Endothelial cell of coronary artery (primary cell): ENCODE measurements at places on chromosomes 2 and 18. TPM values are rescaled to one million over a fixed set of nuclear protein-coding genes. Genes with fewer than 3 reads are reported as not detected.

The PARD6G gene
- 0.75 and 1.3 TPM in 2 replicates for total RNA-seq

The RGPD4 gene
- total RNA-seq = not detected in 2 replicates

The RAB11FIP5 gene
- 34.2 and 39.9 TPM in 2 replicates for total RNA-seq

The NTSR2 gene
- not detected in 2 replicates for total RNA-seq

The ATOH8 gene
- 3.9 and 13.7 TPM in 2 replicates for total RNA-seq

The LYPD6B gene
- total RNA-seq = not detected in 2 replicates

The DSG4 gene
- not detected in 2 replicates for total RNA-seq

The ETAA1 gene
- total RNA-seq = 10.7 and 11.0 TPM in 2 replicates

The TFCP2L1 gene
- total RNA-seq = under 0.01 TPM in 1 of 2 replicates, not detected in the other

The CCDC85A gene
- total RNA-seq = 11.2 and 24.1 TPM in 2 replicates

The POTEC gene
- not detected in 2 replicates for total RNA-seq

The MLPH gene
- 13.8 TPM in 1 of 2 replicates, not detected in the other for total RNA-seq

The TUBB8B gene
- not detected in 2 replicates for total RNA-seq

The EVX2 gene
- total RNA-seq = not detected in 2 replicates

The CPSF3 gene
- 45.0 and 53.8 TPM in 2 replicates for total RNA-seq

The G6PC2 gene
- total RNA-seq = not detected in 2 replicates

The ITGB6 gene
- total RNA-seq = 0.09 TPM in 1 of 2 replicates, not detected in the other

The ZNF396 gene
- total RNA-seq = 0.36 and 0.56 TPM in 2 replicates

The SS18 gene
- 75.4 and 85.4 TPM in 2 replicates for total RNA-seq
